ENCODE measurements at places on chromosomes 5 and 9.

DNA sequence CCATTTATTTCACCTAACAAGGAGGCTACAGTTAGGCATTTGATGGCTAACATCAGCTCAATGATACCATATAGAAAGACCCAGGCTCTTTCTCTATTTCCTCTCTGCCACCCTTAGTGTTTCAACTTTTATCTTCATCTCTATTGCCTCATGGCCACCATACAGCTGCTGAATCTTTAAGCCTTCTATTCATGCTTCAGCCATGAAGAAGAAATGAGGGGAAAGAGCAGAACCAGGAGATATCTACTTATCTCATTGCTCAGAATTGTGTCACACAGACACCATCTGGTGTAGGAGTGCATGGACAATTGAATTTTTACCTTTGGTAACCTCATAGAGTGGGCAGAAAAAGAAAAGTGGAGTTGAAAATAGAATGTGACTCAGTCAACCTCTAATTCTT is 6.7 kb downstream of the GAPT start:
- DNase-seq = no peak

DNA sequence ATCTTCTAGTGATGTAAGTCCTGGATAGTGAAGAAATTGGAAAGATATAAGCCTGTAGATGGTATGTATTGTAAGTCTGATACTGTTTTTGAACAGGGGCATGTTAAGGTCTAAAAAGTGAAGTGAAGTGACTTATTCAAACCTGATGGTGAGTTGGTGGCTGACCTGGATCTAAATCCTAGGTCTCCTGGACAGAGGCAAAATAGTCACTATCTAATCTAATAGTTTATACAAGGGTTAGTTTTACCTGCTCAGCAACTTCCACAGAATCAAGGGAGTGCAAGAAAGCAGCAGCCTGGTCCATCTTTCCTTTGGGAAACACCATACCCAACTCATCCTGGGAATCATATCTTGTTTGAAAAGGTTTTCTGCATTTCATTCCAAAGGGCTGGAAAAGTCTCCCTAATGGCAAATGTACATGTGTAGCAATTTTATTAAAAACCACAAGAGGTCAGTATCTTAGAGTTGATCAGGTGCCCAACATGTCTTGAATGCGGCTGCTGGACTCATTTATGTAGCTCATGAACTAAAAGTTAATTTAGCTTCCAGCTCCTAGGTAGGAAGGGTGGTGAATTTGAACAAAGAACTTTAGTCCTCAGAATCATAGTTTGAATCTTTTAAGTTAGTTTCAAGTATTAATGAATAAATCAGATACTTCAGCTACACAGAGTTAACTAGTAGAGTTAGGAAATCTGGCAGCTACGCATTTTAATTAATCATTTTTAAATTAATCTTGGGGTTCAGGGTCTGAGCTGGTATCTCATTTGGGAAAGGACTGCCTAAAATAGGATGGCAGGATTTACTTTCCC is 26.0 kb downstream of the SKP2 start:
- DNase-seq = no peak

GRCh38 chr5:135060021-135060420 is 26.0 kb upstream of the PITX1 start:
- no peak for DNase-seq

DNA sequence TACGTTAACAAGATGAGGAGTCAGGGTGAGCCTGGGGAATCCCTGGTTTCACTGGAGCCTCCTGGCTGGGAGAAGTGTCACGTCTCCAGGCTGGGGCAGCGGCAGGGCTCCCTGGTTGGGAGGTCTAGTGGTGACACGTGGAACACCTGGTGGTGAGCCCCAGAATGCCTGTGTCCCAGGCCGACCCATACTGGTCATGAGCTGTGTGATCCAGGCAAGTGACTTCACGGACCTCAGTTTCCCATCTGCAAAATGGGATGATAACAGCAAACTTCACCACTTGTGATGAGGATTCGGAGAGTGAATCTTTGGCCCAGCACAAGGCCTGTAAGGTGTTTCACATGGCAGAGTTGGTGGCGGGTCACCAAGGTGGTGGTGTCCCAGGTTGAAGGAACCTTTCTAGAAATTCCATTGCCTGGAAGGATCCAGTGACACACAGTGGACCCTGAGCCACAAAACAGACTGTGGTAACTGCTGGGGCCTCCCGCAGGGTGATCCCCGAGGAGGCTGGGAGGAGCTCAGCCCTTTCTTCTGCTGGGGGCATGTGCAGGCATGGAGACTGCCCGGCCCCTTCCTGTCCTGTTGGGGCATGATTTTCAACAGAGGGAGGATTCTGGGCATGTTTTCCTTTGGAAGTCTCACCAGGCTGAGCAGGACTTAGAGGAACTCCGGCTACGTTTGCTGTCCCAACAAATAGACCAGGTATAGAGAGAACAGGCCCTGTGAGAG is 153.9 kb upstream of the IER5L start:
- no peak for DNase-seq

GRCh38 chr9:125434986-125435775 is 173.6 kb downstream of the GAPVD1 start:
- no peak for DNase-seq

GRCh38 chr5:178322736-178323540 is 90.3 kb upstream of the PHYKPL start:
- no peak for DNase-seq

- DNase-seq = no peak
Observed at GRCh38 chr5:40801771-40802562, 3.8 kb upstream of the PRKAA1 start.

DNA sequence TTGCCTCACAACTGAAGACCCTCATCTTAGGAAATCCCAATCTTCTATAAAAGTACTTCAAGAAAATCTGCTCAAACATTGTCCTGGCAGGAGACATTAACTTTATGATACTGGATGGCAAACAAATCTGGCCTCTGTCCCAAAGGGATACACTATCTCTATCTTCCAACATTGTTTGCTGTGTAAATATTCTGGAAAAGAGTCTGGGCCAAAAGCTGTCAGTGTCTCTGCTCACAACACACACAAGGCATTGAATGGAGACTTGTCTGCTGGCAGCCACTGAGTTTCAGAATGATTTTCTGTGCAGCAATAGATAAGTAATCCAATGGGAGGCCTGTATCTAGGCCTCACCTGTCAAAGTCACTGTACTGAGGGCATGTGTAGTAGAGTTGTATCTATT is 471.1 kb downstream of the DMAC1 start:
- no peak for DNase-seq

DNA sequence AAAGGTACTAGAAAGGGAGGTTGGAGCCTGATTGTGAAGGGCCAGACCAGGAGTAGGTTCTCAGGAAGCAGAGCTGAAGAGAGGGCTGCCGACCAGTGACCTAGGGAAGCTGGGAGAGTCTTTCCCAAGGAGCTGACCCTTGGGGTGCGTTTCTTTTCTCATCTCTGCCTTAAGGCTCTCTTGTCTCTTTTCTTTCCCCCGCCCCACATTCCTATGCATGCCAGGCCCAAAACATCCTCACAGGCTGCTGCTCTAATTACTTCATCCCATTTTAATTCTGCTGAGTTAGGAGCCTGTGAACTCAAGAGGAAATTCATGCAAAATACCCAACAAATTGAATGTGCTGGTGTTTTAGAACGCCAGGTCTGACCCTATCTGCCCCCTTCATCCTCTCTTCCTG is 46.9 kb upstream of the HSPA9 start:
- DNase-seq = no peak

- no peak for DNase-seq
Observed at GRCh38 chr9:136488247-136489214, 5.7 kb upstream of the SEC16A start.

- no peak for DNase-seq
Observed at GRCh38 chr9:101269591-101270283, 115.1 kb downstream of the BAAT start.

DNA sequence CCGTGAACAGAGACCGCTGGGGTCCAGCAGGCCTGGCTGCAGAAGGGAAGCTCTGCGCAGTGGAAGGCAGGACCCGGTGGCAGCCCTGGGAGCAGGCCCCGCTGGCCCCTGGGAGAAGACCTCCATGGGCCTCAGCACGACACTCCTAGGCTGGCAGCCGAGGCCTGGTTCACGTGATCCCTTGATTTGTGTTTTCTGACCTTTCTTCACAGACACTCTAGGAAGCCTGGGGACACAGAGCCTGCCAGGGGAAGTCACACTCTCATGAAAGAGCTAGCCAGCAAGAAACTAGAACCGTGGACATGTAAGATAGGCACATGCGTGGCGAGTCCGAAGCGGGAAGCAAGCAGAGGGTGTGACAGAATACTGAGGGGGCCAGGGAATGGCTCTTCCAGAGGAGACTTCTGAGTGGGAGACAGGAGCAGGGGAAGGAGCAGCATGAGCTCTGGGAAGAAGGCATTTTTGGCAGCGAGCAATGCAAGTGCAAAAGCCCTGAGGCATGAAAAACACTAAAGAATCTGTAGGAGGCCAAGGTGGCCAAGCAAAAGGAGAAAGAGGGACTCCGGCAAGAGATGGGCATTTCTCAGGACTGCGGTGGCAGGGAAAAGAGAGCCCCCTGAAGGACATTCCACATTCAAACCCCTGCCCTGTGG is 26.6 kb upstream of the IL17B start:
- no peak for DNase-seq

GRCh38 chr5:145203193-145203592 is 631.9 kb downstream of the PRELID2 start:
- no peak for DNase-seq

DNA sequence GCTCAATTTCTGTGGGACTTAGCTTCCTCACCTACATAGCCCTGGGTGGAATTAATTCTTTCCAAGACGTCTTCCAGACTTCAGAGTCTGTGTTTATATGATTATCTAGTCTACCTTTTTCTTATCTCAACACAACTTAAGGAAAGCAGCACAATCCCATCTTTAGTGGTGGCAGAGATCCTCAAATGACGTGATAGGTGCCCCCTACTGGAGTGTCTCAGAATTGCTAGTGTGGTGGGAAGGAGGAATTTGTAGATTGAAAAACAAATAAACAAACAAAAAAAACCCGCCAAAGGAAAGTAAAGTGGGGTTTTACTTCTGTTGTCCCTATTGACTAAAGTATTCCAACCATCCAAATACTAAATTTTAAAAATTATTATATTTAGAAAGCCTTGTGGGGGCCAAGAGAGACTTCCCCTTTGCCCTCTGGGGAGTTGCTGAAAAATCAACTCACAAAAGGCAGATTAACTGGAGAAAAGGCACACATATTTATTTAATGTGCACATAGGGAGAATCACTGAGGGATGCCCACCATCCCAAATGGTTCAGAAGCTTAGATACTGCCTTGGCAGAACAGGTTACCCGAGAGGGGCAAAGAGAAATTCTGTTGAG is 283.3 kb downstream of the TMEM167A start:
- no peak for DNase-seq

DNA sequence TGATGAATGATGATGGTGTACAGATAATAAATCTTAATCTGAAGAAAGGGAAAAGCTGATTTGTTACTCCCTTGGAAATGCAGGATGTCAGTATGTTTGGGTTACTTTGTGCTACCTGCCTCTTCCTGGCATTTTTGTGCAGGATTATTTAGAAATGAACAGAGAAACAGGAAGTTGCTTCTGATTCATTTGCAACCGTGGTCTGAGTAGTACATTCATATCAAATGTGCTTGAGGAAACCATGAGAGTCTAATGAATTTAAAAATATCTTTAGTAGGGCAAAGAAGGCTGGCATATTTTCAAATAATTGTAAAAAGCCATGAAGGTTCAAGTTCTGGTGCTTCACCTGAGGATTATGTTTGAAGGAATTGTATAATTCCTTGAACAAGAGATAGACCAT is 391.6 kb downstream of the TMEM161B start:
- no peak for DNase-seq

GRCh38 chr9:134852906-134853654 is 27.5 kb upstream of the FCN2 start:
- no peak for DNase-seq

DNA sequence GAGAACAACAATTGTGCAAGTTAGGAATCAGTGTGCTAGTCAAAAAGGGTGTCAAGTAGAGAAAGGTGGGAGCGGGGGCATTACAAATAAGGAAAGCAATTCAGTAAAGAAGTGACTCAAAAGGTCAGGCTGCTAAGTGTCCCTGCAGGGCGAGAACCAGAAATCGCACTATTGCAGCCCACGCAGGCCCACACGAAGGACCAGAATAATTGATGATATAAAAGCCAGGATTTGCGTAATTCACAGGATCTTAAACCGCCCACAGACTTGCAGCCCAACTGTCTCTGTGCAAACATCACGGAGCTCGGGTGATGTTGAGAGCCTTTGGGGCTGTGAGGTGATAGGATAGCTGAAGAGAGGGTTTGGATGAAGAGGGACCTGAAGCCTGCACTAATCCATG is 349.0 kb downstream of the BRINP1 start:
- no peak for DNase-seq

GRCh38 chr9:88478246-88478645 is 56.7 kb upstream of the NXNL2 start:
- no peak for DNase-seq

GRCh38 chr9:129968690-129969485 is 74.1 kb downstream of the FNBP1 start:
- no peak for DNase-seq

- DNase-seq = no peak
Observed at GRCh38 chr5:30156156-30156555, 1037.3 kb upstream of the CDH6 start.

- no peak for DNase-seq
Observed at GRCh38 chr5:7242118-7242710, 153.7 kb upstream of the ADCY2 start.

GRCh38 chr9:133584167-133584558 is 25.0 kb downstream of the FAM163B start:
- DNase-seq = no peak
